MM.1S (cell line): ENCODE measurements at places on chromosomes 7 and 10.

DNA sequence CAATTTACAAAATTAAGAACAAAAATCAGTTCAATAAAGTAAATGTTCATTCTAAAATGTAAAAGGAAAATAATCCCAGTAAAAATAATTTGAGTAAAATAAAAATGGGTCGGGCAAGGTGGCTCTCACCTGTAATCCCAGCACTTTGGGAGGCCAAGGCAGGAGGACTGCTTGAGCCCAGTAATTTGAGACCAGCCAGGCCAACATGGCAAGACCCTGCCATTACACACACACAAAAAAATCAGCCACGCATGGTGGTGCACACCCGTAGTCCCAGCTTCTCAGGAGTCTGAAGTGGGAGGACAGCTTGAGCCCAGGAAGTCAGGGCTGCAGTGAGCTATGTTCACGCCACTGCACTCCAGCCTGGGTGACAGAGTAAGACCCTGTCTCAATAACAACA is 34.4 kb downstream of the CNOT4 start:
- DNase-seq: no peak
- H3K4me3 ChIP-seq: no peak overlapping the region
- H3K36me3 ChIP-seq: peaks cover 1% of the 10 kb centered on the region; the same call in 1 of the 2 replicates
- no peak overlapping the region for H3K27ac ChIP-seq

DNA sequence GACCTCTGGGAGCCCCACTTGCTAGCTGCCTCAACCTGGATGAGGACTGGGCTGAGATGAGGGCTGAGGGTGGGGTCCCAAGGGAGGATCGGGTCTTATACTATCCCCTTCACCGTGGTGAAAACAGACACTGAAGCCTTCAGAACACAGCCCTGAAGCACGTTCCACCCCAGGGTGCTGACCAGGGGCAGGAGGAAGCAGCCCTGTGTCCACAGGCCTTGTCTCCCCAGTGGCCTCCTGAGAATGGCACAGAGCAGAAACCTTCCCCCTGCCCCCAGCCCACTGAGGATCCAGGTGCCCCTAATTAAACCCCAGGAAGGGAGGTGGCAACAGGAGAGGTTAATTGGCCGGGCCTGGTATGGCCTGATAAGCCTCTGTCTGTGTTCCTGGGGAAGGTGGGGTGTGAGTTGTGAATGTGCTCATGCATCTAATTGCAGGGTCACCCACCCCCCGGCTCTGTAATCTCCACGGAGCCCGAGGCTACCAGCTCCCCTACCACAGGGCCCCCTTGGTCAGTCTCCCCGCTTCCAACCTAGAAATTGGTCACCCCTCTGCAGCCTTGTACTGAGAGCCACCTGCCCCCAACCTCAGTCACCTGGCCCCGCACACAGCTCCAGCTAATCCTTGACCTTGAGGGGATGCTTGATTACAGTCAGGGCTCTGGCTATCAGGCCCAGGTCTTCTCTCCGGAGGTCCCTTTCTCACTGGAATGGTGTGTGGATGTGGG is 159.0 kb upstream of the UNC5B start:
- no peaks in the 10 kb centered on the region for H3K4me1 ChIP-seq
- no peaks in the 10 kb centered on the region for H3K36me3 ChIP-seq
- H3K4me3 ChIP-seq: no peak overlapping the region

- H3K4me3 ChIP-seq: no peak overlapping the region
- H3K27ac ChIP-seq: no peak overlapping the region
- H3K4me1 ChIP-seq: 0 out of 2 replicates have a peak, but pooled peaks cover 7% of the 10 kb centered on the region
These were observed 14.2 kb upstream of the ODAD2 start for GRCh38 chr10:28012990-28013515.

DNA sequence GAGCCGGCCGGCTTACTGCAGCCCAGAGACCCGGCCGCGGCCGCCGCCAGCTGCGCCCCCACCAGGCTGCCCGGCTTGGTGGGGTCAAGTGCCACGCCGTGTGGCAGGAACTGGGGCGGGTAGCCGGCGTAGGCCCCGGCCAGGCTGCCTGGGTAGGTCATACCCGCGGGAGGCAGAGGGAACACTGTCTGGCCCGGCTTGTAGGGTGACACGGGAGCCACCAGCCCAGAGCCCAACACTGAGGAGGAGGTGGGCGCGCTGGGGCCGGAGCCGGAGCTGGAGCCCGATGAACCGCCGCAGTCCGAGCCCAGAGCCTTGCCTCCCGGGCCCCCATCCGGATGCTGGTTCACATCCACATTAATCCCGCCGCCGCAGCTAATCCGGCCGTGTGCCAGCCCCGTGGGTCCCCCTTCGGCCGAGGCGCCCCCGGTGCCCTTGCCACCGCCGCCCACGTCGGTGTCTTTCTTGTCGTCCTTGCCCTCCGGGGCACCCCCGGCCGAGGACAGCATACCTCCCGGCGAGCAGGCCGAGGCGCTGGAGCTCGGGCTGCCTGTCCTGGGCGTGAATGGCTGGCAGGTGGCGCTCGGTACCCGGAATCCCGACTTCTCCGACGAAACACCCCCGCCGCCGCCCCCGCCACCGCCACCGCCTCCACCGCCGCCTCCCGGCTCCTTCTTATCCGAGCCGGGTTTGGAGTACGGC is 2.0 kb downstream of the ZNF503 start:
- H3K4me3 ChIP-seq: peak overlapping the region; percentile 99
- no peaks in the 10 kb centered on the region for H3K36me3 ChIP-seq
- peak; percentile 70 for DNase-seq
- no peaks in the 10 kb centered on the region for H3K4me1 ChIP-seq

DNA sequence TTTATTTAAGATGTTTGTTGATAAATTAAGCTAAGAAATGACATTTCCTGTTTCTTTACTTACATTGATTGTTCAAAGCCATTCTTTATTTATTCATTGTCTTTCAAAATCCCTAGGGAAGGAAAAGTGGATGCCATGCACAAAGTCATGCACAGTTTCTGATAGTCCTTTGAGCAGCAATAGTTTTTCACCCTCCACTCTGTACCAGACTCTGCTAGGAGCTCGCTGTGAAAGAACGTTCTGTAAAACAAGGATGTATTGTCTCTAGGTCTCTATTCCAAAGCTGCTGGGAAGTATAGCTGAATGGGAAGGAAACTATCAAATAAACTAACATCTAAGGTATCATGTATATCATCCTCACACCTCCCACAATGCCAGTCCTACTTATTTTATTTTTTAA is 7.8 kb upstream of the NOC3L start:
- no peaks in the 10 kb centered on the region for H3K4me1 ChIP-seq
- no peak for DNase-seq
- no peak overlapping the region for H3K4me3 ChIP-seq
- H3K27ac ChIP-seq: no peak overlapping the region
- H3K27me3 ChIP-seq: no peaks in the 10 kb centered on the region

DNA sequence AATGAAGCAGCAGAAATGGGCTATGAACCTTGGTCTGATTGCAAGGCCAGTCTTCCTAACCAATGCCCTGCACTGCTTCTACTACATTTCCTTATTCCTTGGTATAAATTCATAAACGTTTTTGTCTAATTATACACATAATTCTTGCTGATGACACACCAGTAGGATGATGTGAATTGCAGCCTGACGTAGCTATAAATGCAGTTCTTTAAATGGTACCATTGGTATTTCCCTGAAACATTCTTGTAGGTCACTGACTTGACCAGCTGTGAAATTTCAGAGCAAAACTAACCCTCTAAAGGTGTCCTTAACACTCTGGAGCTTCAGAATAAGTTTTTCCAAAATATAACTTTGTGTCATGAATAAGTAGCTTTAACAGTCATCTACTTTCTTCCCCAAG is 50.8 kb downstream of the IFIT5 start:
- no peaks in the 10 kb centered on the region for H3K4me1 ChIP-seq
- H3K36me3 ChIP-seq: no peaks in the 10 kb centered on the region
- no peak for DNase-seq
- H3K27ac ChIP-seq: no peak overlapping the region

- H3K4me1 ChIP-seq: no peaks in the 10 kb centered on the region
- H3K4me3 ChIP-seq: no peak overlapping the region
- no peaks in the 10 kb centered on the region for H3K36me3 ChIP-seq
- no peak overlapping the region for H3K27ac ChIP-seq
- DNase-seq: peak; percentile 41
- H3K27me3 ChIP-seq: no peaks in the 10 kb centered on the region
These were observed 47.7 kb upstream of the TRIM8 start for GRCh38 chr10:102596506-102596971.
